ENCODE measurements at places on chromosomes 3 and 15. TPM values are rescaled to one million over a fixed set of nuclear protein-coding genes. Genes with fewer than 3 reads are reported as not detected.

The LXN gene
- polyA plus RNA-seq, result 6.8 TPM

The NCK1 gene
- 33.0 TPM for polyA plus RNA-seq

The TRPM1 gene
- polyA plus RNA-seq, result not detected

The TRAIP gene
- 12.9 TPM for polyA plus RNA-seq

The GCSAM gene
- polyA plus RNA-seq, result 3.5 TPM

Data from mammary epithelial cell (primary cell).